ENCODE measurements at places on chromosomes 1 and 21.

- DNase-seq, result no peak
These were observed 70.0 kb upstream of the PAX7 start for GRCh38 chr1:18560692-18561091.

- no peak for DNase-seq
These were observed 6.7 kb upstream of the PTGER3 start for GRCh38 chr1:71054281-71054731.

DNA sequence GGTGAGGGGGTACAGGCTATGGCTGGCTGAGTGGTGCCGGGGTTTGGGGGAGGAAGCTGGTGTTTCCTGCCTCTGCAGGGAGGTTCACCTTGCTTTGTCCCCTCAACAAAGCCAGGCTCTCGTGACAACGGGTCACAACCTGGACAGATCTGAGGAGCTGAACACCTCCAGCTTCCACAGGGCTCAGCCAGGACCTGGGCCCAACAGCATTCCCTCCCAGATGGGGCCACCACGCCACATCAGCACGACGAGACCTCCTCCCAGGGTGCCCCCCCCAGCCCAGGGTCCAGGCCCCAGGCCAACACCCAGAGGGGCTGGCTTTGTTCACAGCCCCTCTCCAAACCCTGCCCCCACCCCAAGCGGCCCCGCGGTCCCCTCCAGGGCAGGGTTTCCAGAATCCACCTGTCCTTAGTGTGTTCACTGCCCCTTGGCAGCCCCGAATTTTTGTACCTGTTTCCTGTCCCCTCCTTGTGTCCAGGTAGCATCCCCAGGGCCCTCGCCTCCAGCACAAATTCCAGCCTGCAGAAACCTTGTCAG lies 34.7 kb downstream of the UBE2G2 start:
- DNase-seq, result no peak

- DNase-seq, result no peak
These were observed 344.8 kb downstream of the CHRM3 start for GRCh38 chr1:239731082-239731748.

DNA sequence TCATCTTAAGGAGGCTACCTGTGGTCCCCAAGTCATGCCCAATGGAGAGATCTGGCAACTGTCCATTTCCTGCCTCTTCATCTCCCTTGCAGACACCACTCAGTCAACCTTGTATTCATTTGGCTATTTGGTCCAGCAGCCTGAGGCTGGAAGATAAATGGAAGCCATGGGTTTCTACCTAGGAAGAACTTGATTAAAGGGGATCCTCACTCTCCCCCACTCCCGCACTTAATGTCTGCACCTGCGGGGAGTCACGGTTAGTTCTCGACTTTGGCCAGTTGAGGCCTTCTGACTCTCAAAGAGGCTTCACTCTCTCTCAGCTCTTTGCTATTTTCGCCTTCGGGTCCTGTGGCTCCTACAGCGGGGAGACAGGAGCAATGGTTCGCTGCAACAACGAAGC lies 8.4 kb upstream of the ATXN7L2 start:
- no peak for DNase-seq

- no peak for DNase-seq
These were observed 76.1 kb upstream of the IRF2BP2 start for GRCh38 chr1:234686035-234686434.

- no peak for DNase-seq
These were observed 1.7 kb downstream of the COP1 start for GRCh38 chr1:176205332-176205914.

GRCh38 chr1:184483101-184483683 lies 96.4 kb downstream of the C1orf21 start:
- peak; percentile 80 for DNase-seq

DNA sequence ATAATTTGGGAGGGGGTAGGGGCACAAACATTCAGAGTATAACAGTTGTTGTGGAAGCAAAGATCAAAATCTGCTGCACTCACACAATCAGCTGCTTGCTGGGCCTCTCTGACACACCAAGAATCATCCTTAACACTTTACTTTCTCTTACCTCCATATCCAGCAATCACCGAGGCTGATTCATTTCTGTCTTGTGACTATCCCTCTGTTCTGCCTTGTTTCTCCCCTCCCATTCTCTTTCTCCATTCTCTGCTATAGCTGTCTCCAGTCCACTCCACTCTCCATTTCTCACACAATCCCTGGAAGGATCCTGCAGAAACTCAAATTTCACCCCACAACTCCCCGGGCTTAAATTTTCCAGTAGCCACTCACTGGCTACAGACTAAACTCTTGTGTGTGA lies 91.8 kb upstream of the NGF start:
- peak; percentile 36 for DNase-seq

GRCh38 chr1:36691374-36691773 lies 208.7 kb upstream of the CSF3R start:
- DNase-seq, result no peak

- DNase-seq, result peak; percentile 84
These were observed 80.6 kb upstream of the SLFNL1 start for GRCh38 chr1:41101950-41102607.

GRCh38 chr21:33189237-33189636 lies 40.5 kb upstream of the IFNAR2 start:
- no peak for DNase-seq

- peak; percentile 80 for DNase-seq
These were observed 411.8 kb upstream of the PTBP2 start for GRCh38 chr1:96309783-96310182.

DNA sequence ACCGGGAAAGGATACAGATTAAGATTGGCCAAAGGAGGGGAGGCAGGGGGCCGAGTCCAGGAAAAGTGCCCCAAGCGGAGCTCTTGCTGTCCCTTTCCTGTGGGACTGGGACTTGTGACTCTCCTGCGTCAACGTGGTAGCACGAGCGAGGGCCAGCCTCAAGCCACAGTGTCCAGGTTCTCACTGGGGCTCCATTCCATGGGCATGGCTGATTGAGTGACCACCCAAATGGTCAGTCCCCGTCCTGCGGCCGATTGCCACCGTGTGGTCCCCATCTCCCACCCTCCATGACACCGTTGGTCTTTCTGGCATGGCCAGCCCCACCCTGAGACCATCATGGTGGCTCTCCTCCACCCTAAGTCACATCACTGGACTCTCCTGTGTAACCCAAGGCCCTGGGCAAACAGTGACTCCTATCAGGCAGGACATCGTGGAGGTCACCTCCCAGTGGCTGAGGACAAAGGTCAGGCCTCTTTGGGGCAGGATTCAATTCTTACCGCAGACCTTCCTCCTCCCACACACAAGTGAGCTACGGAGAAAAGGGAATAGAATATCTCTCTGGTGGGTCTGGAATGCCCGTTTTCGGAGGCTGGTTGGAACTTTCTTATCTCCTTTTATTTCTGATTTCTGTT lies 8.9 kb upstream of the C1orf174 start:
- no peak for DNase-seq

Data from HCEC 1CT (cell line).